H7 (cell line): ENCODE measurements at places on chromosomes 7 and 10.

DNA sequence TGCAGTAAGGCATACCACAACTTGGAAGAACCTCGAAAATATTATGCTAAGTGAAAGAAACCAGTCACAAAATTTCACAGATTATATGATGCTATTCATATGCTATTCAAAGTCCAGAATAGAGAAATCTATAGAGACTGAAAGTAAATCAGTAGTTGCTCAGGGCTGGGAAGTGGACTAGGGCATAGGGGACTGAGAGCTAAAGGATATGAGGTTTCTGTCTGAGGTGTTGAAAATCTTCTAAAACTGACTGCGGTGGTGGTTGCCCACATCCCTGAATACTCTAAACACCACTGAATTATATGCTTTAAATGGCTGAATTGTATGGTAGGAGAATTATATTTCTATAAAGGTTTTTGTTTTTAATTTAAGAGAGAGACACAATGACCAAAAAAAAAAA, 161.3 kb downstream of the ELAPOR2 start:
- no peak for DNase-seq

DNA sequence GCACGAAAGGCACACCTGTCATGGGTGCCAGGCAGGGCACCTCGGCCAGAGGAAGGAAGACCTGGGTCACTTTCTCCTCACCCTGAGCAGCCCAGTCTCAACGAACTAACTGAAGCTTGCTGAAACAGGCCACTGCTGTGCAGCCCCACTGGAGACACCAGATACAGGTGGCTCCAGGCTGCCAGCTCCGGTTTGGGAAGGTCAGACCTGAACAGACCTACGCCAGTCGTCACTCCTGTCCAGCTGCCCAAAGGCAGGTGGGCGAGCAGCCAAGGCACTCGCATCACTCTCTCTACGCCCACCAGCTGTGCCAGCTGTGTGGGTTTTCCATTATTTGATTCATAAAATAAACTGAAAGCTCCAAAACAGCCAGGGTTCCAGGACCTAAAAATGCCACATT, 256.1 kb downstream of the ZMYND11 start:
- DNase-seq: no peak

- no peak for DNase-seq
Observed at GRCh38 chr7:24898691-24899090, 81.3 kb downstream of the OSBPL3 start.

DNA sequence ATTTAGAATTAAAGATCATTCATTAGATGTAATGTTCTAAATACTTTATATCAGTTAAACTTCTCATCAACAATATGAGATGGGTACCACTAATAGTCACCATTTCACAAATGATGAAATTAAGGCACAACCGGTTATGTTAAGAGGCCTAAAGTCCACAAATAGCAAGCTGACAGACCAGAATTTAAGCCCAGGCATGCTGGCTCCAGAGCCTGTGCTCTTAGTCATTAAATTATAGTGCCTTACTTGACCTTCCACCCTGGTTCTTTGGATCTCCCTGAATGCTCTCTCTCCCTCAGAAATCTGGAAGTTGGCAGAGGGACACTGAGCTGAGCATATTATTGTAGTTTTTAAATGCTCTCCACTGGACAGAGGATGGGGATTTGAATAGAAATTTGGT, 3.6 kb downstream of the LIPN start:
- no peak for DNase-seq

GRCh38 chr10:48779546-48780152, 95.0 kb downstream of the WDFY4 start:
- no peak for DNase-seq

GRCh38 chr7:45328403-45328981, 170.9 kb downstream of the RAMP3 start:
- no peak for DNase-seq

DNA sequence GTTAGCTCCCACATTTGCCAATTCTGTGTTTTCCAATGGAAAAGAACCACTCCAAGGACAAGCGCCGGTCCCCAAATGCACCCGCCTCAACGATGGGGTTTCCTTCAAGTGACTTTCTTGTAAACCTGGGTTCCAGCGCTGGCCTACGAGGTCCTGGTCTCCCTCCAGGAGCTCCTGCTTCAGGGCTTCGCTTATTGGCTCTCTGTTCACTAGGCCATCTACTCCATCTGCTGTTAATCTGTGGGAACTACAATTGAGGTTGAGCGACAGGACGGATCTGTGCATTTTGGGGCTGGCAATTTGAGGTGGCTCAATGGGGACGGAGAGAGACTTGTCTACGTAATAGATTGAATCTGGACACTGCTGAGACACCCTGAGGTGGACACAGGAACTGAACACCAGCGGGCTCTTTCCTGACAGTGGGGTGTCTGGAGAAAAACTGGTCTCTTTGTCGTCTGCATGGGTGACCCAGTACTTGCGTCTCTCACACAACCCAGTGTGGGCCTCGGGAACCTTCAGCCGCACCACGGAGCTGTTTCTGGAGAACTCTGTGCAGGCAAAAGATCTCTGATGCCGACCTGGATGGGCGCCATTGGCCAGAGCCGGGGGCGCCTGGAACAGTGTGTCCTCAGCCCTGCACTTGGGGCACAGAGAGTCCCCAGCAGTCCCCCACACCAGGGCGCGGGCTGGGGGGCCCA, 115.9 kb upstream of the ADAM12 start:
- DNase-seq: peak; percentile 79

DNA sequence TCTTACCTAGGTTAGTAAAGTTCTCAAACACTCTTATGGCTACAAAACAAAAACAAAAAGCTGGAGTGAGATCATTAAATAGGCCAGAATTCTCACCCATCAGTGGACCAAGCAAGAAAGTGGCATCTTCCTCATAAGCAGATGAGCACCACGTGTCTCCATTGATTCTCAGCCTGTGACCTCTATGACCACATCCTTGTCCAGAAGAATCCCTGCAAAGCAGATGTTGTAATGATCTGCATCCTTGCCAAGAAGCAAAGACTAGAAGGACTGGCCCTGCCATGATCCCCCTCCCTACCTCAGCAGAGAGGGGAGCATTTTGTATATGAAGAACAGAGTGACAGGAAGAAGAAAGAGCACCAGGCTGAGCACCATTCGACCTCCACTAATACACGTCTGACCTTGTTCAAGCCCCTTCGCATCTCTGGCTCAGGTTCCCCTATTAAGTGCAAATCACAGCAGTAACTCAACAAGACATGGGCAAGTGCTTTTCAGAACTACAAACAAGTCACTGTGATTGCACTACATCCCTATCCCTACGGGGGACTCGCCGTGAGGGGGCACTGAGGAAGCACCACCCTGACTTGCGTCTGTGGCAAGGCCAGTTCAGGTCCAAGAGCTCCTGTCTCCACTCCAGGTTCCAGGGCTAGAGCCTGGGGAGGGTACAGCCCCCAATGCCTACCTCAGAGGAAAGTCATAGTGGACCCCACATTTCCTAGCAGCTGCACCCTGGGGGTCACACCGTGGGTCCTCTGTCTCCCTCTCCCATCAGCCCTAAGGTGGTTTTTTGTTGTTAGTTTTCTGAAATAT, 22.2 kb upstream of the RASSF4 start:
- DNase-seq: no peak

GRCh38 chr10:58372607-58373441, 12.4 kb upstream of the TFAM start:
- DNase-seq: no peak

DNA sequence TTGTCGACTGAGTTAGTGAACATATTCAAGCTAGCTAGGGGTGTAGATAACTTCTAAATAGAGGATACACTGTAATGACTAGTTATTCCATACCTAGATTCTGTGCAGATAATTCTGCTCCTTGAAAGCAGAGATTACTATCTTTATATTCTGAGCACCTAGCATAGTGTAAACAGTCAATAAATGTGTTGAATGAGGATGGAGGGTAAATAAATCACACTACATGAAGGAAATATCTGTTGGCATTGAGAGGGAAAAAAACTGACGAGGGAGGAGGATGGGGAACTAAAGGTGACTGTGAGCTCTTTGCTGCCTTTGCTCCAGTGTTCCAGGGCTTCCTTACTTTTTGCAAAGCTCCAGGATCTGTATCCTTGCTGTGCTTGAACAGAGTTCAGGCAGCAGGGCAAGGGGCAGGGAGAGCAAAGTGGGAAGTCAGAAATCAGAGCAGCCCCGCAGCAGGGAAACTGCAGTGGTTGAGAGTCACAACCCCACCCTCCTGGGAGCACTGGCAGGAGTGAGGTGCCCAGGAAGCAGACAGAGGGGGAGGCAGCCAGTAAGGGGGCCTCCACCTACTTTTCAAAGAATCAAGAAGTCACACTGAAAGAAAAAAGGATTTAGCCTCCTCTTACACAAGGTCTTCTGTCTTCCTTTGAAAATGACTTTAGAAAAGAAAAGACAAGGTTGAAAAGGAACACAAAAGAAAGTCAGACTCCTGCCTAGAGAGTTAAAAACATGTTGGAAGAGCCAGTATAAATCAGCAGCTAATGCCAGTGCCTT, 71.8 kb upstream of the LRRN3 start:
- DNase-seq: no peak

DNA sequence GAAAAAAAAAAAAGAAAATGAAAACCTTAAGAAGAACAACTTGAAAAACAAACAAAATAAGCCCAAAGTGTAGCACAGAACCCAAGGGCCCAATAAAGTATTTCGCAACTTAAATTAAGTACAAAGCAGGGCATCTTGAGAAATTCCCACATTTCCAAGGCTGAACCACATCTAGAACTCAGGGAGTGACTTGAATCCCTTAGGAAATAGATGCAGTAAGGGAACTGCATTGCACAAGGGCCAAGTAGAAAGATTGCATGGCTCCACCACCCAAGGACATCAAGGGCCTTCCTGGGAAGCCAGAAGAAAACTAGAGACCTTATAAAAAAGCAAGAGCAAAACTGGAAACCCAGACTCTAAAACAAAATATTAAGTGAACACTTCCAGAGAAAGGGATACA, 352.7 kb downstream of the CXCL12 start:
- DNase-seq: no peak

- DNase-seq: no peak
Observed at GRCh38 chr7:122518488-122518887, 180.4 kb downstream of the RNF133 start.

- DNase-seq: no peak
Observed at GRCh38 chr7:11707606-11708193, 124.3 kb downstream of the THSD7A start.

DNA sequence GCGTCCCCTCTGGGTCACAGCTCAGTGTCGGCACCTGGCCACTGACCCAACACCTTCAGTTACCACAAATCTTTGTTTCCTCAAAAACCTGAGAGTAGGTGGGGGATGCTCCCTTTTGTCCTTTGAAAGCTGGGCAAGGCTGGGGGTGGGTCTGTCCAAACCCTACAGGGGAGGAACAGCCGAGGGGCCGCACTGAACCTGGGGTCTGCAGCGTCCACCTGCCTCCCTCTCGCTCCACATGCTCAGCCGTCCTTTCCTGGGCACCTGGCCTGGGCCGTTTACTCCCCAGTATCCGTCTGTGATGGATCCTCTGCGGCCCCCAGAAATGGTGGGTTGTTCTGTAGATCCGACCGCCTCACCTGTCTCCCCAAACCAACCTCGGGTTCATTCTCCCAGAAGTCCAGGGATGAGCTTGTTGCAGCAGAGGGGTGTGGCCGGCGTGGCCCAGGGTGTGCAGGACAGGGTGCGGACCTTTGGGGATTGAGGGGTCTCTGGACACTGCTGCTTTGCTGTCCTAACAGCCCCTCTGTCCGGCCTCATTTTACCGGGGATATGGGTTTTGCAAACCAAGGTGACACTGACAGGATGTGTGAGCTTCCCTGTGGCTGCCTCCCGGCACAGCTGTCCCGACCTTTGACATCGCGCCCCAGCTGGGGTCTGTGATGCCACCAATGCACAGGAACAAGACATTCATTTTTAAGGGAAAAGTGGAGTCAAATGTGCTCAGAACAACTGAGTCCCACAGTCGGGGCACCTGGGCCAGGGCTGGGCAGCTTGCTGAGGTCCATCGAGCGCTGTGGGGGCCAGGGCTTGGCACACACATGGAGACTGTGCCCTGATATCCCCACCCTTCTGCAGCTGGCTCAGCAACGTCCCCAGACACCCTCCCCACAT, 115.9 kb downstream of the VIPR2 start:
- no peak for DNase-seq

GRCh38 chr10:103493362-103493915, at the start of gene NEURL1:
NEURL1 (plus strand) TSS chr10:103493705; CDS start chr10:103494388, 683 bp downstream.
- peak; percentile 91 for DNase-seq

GRCh38 chr10:122328676-122329075, 45.8 kb upstream of the PLEKHA1 start:
- no peak for DNase-seq

DNA sequence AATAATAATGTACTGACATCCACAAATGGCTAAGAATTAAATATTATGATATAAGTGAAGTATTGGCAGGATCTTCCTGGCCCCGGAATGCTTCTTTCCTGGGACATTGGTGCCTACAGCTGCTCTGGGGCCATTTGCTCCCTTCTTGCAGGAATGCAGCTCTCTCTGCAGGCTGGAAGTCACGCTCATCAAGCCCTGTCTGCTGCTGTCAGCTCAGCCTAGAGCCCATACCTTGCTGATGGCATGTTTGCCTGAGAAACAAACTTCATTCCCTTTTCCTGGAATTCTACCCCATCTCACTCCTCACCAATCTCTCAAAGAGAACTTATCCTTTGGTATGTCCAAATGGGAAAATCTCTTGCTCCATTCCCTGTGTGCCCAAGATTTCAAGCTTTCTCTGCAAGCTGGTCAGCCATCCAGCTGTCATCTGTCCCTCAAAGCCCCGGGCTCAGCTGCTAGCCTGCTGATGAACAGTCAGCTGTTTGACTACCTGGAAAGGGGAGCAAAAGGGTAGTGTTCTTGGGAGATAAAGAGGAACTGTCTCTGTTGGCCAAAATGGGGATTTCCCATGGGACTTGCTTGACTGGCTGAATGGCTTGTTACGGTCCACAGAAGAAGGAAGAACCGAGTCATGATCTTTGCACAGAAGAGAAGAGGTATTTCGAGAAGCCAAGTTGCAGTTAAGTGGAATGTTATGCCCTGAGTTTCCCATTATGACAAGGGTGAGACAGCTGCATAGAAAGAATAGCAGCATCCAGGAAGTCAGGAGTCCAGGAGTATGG, 12.0 kb upstream of the RASSF4 start:
- DNase-seq: no peak
